ENCODE measurements at places on chromosomes 5 and 9. TPM values are rescaled to one million over a fixed set of nuclear protein-coding genes. Genes with fewer than 3 reads are reported as not detected.

Gene ISOC1
- total RNA-seq = 9.9 TPM

Gene OTULINL
- 0.79 TPM for total RNA-seq

Gene STPG3
- total RNA-seq = not detected

Gene PIK3R1
- total RNA-seq = 15.5 TPM

Gene PGM5
- total RNA-seq = under 0.01 TPM

Gene NINJ1
- 13.4 TPM for total RNA-seq

Gene RANBP17
- 10.6 TPM for total RNA-seq

Gene PCDHB3
- 0.13 TPM for total RNA-seq

Gene DNAJB5
- total RNA-seq = 11.0 TPM

Gene C9
- total RNA-seq = not detected

Gene RNF208
- not detected for total RNA-seq

Gene TAF11L10
- not detected for total RNA-seq

Gene SLC36A2
- not detected for total RNA-seq

Gene RRAGA
- total RNA-seq = 41.6 TPM

Gene SH3RF2
- 6.3 TPM for total RNA-seq

Gene ANXA2R
- total RNA-seq = 0.26 TPM

DNA sequence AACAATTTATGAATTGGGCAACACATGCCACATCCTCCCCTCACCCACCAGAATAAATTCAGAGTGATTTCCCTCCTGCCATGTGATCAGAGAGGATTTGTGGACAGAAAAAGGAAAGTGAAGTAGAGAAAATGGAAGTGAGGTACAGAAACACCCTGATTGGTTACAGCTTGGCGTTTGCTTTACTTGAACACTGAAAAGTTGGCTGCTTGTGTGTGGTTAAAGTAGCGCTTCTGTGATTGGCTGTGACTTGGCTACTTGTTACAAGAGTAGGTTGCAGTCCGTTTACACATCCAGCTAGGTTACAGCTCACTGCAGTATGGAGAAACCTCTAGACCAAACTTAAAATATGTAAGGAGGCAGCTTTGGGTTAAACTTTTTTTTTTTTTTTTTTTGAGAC, 205.2 kb upstream of the ZNF608 start:
- no peak for DNase-seq

DNA sequence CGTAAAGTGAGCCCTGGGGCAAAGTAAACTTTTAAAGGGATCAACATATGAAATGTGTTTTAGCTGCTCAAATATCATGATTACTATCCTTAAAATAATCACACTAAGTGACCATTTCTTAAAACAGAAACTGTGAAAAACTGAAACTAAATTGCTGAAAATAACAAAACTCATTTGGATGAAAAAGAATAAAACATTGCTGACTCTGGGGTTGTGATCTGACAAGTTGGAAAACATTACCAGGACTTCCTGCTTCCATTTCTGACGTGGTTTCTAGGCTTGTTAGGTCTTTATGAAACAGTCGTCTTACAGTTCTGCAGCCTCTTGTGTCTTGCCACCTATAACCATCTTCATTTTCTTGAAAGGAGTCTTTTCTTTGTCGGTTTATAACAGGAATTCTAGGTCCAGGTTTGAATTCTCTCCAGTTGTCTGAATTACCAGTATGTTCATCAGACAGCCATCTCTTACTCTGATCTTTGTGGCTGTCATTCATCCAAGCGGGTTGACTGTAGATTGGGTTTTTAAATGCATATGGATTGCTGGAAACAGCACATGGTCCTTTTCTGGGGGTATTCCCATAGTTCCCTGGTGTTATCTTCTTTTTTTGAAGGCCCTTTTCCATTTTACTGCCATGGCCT, 1.7 kb downstream of the TUT7 start:
- no peak for DNase-seq

DNA sequence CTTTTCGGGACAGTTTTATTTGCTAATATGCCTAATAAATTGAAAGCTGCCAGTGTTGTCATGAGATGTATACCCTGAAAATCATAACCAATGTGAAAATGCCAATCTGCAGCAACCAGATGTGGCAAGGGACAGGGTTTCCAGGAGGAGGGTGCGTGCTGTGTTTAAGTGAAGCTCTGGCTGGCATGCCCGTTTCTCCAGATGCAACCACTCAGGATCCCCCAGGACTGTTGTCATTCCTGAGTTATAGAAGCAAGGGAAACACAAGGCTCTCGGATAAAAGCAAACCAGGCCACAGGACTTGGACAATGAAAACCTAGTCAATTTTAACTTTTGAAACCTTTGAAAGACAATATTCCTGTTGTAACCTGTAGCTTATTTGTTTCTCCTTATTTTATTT, 360.2 kb downstream of the SLIT3 start:
- no peak for DNase-seq

DNA sequence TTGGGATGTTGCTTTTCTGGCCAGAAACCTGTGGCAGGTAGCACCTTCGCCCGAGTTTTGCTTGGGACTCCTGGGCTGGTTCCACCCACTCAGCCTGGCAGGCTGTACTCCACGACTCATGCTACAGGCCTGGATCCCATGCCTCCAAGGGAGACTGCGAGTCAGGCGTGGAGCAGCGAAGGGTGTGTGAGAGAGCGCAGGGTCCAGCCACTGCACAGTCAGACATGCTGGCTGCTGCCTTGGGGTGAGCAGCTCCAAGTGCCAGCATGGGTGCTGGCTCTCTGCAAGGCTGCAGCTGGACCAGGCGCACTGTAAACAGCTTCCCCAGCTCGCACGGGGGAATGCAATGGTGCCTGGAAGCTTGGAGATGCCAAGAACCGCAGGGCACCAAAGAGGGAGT, 249.6 kb upstream of the EDIL3 start:
- peak; percentile 27 for DNase-seq

GRCh38 chr5:142548739-142549275, 137.1 kb downstream of the FGF1 start:
- peak; percentile 94 for DNase-seq

DNA sequence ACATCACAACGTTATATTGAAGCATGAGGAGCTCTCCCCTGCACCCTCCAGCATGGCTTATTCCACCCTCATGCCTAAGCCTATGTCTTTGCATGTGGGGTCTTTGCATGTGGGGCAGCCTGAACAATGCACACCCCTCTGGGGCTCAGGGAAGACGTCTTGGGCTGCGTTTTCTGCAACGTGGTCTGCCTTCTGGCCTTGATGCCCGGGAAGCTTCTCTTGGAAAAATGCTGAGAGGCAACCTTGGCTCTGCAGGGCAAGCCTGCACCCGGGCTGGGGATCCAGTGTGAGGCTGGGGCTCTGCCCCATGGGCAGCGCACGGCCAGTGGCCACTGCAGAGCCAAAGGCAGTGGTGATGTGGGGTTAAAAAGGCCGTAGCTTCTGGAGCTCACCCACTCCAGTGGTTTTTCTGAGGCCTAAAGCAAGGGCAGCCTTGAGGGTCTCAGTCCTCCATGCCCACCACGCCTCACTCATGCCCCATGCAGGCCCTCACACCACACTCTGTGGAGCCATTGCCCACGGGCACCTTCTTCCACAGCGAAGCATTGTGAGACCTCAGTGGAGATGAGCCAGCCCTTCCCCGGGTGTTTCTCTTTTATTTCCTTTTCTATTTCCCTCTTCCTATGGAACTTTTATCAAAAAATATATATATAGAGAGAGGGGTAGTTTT, 112.2 kb downstream of the MRPL36 start:
- DNase-seq = no peak

GRCh38 chr5:73387601-73388305, 60.8 kb downstream of the FOXD1 start:
- no peak for DNase-seq

GRCh38 chr5:148834689-148835088, 8.3 kb downstream of the ADRB2 start:
- DNase-seq = no peak

DNA sequence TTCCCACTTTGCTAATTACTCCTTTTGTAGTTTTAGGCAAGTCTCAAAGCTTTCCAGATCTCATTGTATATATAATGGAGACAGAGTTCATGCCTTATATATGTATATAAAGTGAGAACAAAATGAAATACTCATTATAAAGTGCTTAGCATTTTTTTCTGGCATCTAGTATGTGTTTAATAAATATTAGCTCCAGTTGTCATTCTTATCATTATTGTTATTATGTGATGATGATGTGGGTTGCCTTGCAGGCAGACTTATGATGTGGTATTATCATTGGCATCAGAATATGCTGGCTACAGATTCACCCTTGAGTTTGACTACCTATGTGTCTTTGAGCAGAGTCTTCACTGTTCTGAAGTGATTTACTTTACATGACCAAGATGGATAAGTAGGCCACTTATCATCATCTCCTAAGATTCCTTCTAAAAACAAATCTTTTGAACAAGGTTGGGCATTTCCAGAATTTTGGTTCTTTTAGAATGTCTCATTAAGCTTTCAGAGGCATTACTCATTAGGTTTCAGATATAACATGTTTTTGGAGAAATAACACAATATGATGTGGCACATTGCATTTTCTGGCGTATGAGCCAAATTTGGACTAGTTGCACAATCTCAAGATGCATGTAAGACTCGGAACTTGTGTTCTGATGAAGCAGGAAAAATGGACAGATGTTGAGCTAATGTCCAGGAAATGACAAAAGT, 145.6 kb upstream of the TNC start:
- DNase-seq = peak; percentile 70

- no peak for DNase-seq
These were observed 173.0 kb downstream of the PCSK1 start for GRCh38 chr5:96260009-96260408.

- no peak for DNase-seq
These were observed 4.9 kb upstream of the MAPK9 start for GRCh38 chr5:180296771-180297170.

GRCh38 chr5:145543968-145544367, 291.2 kb downstream of the PRELID2 start:
- no peak for DNase-seq

DNA sequence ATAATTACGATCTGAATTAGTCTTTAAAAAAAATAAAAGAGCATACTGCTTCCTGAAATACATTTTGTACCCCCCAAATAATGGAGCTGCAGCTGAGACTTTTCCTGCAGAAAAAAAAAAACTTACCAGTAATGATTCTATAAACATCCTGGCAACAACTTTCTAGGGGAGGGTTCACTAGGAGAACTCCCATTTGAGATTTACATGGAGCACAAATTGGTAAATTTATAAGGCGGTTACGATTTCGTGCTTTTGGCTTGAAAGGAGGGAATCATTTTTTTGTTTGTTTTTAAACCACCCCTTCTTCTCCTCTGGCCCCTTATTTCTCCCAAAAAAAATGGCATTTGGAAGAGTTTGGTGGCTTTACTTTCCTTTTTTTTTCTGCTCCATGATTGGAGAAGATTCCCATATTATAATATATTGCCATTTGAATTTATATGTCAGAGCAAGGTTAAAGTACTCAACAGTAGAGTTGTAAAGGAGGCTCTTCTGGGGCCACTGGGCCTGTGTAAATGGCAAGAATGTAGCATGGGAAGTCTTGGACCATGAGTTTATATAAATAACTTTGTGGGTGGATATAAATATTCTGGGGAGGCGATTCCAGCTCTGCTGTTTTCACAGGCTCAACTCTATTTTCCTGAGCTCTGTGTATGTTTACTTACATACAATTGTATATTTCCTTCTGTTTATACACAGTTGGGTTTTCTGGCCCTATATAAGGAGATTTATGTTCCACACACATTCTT, 159.9 kb downstream of the CSNK1G3 start:
- DNase-seq = no peak

GRCh38 chr9:113886466-113886865, 10.4 kb downstream of the ZNF618 start:
- DNase-seq = no peak

DNA sequence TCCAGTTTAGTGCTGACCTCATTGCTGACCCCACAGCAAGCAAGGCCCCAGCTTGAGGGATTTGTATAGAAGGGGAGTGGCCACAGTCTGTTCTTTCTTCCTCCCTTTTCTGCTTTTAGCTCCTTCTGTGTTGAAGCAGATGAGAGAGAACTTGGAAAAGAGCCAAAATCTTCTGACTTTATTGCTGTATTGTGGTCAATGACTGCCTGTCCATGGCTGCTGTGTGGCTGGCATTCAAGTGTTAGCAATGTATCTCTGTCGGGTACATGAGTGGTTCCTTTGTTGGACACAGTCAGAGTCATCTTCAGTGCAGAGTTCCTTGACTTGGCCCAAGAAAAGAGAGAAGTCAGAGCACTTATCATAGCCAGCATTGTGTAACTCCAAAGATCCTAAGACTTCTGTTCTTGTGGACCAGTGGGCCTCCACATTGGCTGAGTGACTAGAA, 154.1 kb downstream of the LRRC70 start:
- no peak for DNase-seq

GRCh38 chr9:100714372-100715099, 136.7 kb downstream of the CAVIN4 start:
- DNase-seq = peak; percentile 40

DNA sequence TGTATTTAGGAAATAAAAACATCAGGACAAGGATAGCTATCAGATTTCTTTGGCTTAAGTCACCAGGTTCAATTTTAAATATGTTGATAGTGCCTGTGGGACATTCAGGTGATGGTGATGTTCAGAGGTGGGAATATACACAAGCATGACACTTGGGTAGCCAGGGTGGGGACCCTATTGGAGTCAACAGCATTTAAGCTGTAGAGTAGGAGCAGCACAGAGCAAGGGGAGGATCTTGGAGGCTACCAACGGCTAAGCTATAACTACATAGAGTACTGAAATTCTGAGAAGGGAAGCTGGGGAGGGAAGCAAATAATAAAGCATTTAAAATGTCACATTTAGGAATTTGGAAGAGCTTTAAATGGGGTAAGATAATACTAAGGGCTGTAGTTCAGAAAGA, 177.7 kb downstream of the CPLANE1 start:
- DNase-seq = no peak

DNA sequence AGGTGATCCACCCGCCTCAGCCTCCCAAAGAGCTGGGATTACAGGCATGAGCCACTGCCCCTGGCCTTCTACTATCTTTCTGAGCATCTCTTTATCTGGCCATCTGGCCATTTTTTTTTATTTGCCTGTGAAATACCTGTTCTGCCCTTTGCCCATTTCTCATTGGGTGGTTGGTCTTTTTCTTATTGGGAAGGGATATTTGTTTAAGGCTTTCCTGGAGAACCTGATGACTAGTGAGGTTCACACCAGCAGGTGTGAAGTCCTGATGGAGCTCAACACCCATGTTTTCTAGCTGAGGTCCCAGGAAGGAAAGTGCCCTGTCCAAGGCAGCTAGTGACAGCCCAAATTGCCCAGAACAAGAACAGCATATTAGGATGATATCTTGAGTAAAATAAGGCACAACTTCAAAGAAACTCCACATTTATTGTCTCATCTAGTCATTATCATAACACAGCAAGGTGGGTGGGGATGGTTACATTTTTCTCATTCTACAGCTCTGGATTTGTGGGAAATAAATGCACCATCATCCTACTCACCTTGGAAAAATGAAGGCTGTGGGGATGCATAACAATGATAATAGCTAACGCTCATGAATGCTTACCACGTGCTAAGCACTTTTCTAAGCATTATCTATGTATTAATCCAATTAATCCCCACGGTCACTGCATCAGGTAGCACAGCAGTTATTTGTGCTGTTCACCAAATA, 20.3 kb downstream of the SLC36A3 start:
- DNase-seq = no peak

DNA sequence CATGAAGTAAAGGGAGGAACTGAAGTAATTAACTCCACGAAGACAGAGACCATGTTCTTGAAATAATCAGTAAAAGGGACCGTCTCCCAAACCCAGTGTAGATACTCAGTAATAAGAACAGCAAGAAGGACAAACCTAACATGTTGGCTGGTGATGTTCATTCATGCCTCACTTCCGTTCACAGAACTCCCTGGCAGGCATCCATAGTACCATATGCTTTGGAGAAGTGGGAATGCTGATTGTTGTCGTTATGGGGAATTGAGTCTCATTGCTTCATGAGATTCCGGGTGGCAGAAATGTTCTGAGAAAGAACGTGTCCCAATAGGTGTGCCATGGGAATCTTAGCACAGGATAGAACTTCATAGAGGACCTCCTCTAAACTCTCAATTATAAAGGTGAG, 452.3 kb downstream of the ZSWIM6 start:
- DNase-seq = peak; percentile 25

Data from bronchial epithelial cell (primary cell).